ENCODE measurements at places on chromosomes 5 and 9. TPM values are rescaled to one million over a fixed set of nuclear protein-coding genes. Genes with fewer than 3 reads are reported as not detected.

The PRR16 gene
- total RNA-seq, result 7.3 TPM

The ADRB2 gene
- total RNA-seq, result 4.5 TPM

The GADD45G gene
- 2.3 TPM for total RNA-seq

The SGTB gene
- total RNA-seq, result 32.4 TPM

The TMC1 gene
- not detected for total RNA-seq

The ANKRD31 gene
- total RNA-seq, result 0.26 TPM

The FOXI1 gene
- total RNA-seq, result not detected

The PTAR1 gene
- 74.5 TPM for total RNA-seq

The CCNI2 gene
- under 0.01 TPM for total RNA-seq

The PHF24 gene
- total RNA-seq, result 0.17 TPM

The CCDC187 gene
- total RNA-seq, result not detected

The IFNK gene
- total RNA-seq, result not detected

The SLC6A7 gene
- total RNA-seq, result not detected

The ADAMTS6 gene
- 48.3 TPM for total RNA-seq

The PCDHGA3 gene
- total RNA-seq, result 1.5 TPM

The CXCL14 gene
- 0.26 TPM for total RNA-seq
